GM12878 (cell line): ENCODE measurements at places on chromosomes 2 and 18.
A peak's percentile ranks its signal among the peaks of the same experiment; 100 is the strongest.

GRCh38 chr2:74001781-74002504, 17.2 kb downstream of the TET3 start:
- no peak for DNase-seq

DNA sequence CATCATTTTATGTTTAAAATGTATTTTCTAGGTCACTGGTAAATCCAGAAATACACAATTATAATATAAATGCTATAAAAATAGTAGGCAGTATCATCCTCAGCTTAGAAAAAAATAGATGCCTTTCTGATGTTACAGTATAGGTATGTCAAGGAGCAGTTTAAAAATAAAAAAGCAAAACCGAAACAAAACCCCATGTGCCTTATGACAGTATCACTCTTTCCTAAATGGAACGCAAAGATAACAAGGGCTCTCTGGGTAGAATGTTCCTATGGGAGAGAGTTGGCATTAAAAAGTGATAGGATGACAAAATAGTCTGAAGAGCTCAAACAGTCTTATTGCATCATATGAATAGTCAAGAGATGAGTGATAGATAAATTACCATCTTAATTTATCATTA, 172.1 kb downstream of the DSC3 start:
- DNase-seq = no peak

GRCh38 chr2:169803480-169803879, 4.8 kb downstream of the SSB start:
- DNase-seq = no peak

DNA sequence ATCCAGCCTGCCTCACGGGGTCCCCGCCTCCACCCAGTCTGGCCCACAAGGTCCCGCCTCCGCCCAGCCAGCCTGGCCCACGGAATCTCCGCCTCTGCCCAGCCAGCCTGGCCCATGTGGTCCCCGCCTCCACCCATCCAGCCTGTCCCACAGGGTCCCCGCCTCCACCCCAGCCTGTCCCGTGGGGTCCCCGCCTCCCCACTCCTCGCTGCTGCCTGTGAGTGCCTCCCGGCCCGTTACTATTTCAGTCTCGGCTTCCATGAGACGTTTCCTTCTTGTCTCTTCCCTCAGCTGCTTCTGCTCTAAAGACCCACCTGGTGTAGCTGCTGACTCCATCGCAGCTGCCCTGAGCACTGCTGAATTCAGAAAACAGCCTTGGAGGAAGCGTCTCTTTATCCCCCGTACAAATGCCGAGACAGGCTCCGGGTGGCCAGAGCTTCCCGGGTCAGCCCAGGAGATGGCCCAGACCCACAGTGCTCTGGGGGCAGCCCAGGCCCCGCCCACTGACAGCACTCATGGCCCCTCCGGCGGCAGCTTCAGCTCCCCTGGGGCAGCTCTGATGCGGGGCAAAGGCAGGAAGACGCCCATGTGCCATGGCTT, 69.8 kb downstream of the NFATC1 start:
- peak; percentile 5 for DNase-seq

DNA sequence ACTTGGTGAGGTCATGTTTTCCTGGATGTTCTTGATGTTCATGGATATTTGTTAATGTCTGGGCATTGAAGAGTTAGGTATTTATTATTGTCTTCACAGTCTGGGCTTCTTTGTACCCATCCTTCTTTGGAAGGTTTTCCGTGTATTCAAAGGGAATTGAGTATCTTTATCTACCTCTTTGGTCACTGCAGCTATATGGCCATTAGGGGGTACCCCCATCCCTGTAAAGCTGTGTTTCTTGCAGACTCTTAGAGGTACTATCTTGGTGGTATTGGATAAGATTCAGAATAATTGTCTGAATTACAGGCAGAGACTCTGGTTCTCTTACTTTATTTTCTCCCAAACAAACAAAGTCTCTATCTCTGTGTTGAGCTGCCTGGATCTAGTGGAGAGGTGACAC, 401.6 kb upstream of the FSIP2 start:
- DNase-seq = no peak

- DNase-seq = no peak
Measured at GRCh38 chr2:37858400-37858711, 66.7 kb upstream of the RMDN2 start.

- DNase-seq = no peak
Measured at GRCh38 chr2:230864605-230865306, at the start of gene ITM2C. Gene ITM2C (plus strand): TSS chr2:230864942. CDS start chr2:230865026, 84 bp downstream.

DNA sequence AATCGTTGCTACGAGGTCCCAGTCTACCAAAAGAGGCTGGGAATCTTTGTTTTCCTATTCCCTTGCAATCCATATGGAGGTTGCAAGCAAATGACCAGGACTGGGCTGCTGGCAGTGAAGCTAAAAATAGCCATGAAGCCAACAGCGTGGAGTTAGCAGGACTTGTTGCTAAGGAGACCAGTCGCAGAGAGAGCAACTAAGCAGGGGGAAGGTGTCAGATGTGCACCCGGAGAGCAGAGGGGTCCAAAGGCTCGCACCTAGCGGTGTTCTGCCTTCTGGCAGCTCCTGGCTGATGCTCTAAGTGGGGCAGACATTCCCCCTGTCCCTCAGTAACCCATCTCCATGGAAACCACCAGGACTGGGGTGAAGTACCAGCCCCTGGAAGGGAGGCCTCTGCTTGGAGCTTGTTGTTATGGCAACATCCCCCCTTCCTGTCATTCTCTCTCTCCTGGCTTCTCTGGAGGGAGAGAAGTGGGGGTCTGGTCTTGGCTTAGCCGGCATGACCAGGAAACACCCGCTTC, 84.6 kb downstream of the DNMT3A start:
- DNase-seq = no peak

GRCh38 chr2:199064201-199064600, 393.5 kb downstream of the SATB2 start:
- no peak for DNase-seq

DNA sequence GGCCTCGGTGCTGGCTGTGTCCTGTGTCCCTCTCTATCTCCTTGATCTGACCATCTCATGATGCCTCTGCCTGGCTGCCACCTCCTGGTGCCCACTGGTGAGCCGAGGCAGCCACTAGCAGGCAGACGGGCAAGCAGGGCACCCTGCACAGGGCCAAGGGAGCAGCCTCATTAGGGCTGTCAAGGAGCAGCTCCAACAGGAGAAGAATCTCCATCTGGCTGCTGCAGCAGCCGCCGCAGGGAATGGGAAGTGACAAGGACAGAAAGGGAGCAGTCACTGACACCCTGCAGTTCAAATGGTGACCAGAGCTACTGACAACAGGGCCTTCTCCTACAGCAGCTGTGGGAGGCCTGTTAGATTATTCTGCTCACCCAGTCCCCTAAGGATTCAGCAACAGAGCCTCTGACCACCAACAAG, 32.6 kb downstream of the ALPK2 start:
- DNase-seq = no peak

DNA sequence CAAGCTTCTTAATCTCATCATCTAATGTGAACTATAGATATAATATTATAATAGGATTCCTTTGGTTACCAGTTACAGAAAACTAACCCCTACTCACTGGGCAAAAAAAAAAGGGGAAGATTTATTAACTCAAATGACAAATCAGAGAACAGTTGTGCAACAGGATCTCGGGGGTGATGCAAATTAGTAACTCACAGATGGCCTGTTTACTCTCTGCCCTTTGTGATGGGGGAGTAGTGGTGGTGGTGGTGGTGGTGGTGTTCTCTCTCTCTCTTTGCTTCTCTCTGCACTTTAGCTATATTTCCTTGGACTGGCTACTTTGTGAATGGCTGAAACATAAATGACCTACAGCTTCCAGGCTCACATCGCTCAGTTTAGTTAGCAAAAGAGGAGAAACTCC, 59.0 kb downstream of the TMEM247 start:
- no peak for DNase-seq

DNA sequence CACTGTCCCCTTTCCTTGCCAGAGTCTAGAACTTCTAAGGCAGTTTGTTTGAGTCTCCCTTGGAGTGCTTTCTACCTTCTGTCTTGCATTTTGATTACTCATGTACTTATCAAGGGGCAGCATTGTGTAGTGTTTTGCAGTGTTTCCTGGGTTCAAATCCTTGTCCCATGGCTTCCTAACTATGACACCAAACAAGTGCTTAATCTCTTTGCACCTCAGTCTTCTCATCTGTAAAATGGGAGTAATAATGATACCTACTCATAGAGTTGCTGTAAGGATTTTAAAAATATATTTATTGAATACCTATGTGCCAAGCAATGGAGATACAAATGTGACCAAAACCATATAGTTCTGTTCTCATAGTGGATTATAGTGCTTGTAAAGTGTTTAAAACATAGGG, 105.5 kb upstream of the PKDCC start:
- no peak for DNase-seq
